H7 (cell line): ENCODE measurements at places on chromosomes 12 and 14. TPM values are rescaled to one million over a fixed set of nuclear protein-coding genes. Genes with fewer than 3 reads are reported as not detected.
A peak's percentile ranks its signal among the peaks of the same experiment; 100 is the strongest.

FOS gene
- 14.2 and 217 TPM in 2 replicates for total RNA-seq

GRCh38 chr14:105538481-105539049 lies 12.2 kb downstream of the TMEM121 start:
- DNase-seq: peak; percentile 36

- DNase-seq: no peak
Measured at GRCh38 chr14:69581316-69581935, 6.8 kb upstream of the CCDC177 start.

DNA sequence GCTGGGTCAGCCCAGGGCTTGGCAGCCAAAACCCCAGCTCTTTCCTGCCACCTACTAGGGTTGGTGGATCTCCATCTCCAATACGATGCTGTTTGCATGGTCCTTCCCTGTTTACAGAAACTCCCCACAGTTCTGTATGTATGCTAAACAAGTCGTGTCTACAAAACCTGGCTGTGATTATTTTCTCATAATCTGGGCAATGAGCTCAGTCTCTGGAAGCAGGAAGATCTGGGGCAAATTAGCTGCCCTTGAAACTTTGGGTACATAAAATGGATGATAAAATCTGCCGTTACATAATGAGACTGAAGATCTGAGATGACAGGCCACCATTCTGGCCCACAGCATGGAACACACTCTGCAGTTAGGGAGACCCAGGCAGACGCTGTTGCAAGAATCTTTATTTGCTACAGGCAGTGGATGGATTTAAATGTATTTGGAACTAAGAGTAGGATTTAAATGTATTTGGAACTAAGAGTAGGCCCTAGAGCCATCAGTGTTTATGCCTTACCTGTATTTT lies 31.7 kb downstream of the ACADS start:
- DNase-seq: no peak

NGB gene
- total RNA-seq: 0.07 TPM in 1 of 2 replicates, not detected in the other

ART4 gene
- not detected in 2 replicates for total RNA-seq

SLC25A21 gene
- 7.7 and 8.1 TPM in 2 replicates for total RNA-seq

DNA sequence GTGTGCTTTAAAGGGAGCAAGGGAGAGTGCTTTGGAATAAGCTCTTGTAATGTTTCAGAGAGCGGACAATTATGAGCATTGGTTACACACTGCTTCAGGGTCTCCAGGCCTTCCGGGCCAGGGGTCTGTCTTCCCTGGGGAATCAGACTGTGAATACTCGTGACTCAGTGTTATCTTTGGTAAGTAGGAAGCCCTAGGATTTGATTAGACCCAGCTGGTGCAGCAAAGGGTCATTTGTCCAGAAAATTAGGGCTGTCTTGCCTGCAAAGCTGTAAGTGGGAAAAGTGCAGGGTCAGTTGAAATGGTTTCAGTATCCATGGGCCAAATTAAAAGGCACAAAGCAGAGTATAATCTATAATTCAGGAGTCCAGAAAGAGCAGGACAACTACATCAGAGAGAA lies 475.6 kb downstream of the MED13L start:
- no peak for DNase-seq

DNA sequence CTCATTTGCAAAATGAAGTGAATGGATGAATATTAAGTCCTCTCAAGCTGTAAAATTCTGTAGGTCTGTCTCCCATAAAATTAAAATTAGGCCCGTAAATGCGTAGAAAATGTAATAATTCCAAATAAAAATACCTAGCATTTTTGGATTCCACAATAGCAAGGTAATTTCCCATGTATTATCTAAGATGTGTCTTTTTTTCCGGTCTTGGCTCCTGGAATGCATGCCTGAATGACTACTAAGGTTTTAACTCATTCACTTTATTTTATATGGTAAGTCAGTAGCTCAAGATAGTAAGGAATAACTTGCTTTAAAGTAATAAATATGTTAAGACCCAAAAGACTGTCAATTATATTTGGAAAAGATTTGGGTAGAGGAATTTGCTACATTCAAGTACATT lies 11.1 kb downstream of the TXNRD1 start:
- no peak for DNase-seq

PMCH gene
- not detected in 2 replicates for total RNA-seq

PMEL gene
- 28.4 and 38.1 TPM in 2 replicates for total RNA-seq

DENND5B gene
- 14.2 and 22.7 TPM in 2 replicates for total RNA-seq

FBLN5 gene
- 1.4 and 2.3 TPM in 2 replicates for total RNA-seq

- no peak for DNase-seq
Measured at GRCh38 chr12:9961106-9961505, 10.1 kb upstream of the CLEC12A start.

- no peak for DNase-seq
Measured at GRCh38 chr14:64864258-64864657, 15.4 kb downstream of the SPTB start.

DNA sequence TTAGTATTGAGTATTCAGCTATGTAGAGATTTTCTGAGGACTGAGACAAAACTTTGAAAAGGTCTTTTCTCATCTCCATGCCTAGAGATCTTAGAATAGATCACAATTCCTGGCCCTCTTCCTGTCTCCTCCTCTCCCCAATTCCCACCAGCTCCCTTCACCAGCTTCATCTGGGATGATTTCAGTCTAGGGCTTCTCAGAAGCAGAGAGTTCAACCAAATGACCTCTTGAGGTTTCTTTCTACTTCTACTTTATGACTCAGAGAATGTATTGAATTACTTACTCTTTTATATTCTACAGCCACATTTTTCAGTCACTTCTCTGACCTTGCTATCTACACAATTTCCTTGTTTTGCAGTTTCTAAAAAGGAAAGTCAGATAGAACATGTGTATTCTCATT lies 19.4 kb upstream of the SNX6 start:
- no peak for DNase-seq

DNA sequence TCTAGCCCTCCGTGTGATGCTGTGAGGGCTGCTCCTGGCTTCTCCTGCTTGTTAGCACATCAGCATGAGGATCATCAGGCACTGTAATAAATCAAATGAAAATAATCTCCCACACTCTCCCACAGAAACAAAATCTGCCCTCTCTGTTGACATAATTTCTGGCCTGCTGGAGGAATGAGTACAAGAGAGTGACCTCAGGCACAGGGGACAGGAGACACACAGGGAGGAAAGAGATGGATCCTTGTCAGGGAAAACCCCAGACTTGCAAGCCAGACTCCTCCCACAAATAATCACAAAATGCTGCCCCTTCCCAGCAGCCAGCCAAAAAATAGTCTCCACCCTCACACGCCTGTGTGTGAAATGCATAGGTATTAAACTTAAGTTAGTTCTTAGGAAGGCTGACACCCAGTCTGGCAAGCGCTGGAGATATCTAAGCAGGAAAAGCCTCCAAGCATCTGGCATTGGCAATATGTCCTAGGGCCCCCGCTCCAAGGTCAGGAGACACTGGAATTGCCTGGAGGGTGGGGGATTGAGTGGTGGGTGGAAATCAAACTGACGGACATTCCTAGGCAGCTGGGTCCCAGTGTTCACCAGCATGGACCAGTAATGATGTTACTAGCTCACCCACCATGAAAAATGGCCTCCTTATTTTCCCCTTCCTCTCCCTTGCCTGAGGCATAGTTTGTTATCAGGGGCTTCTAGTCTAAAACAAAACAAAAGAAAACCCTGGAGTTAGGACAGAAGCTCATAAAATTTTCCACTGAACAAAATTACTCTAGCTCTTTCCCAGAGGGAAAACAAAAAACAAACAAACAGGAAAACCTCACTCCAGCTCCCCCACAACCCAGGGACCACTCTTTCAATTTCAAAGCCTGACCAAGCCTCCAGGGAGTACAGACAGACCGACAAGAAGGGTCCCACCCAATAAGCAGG lies 22.0 kb downstream of the SMUG1 start:
- no peak for DNase-seq

DNA sequence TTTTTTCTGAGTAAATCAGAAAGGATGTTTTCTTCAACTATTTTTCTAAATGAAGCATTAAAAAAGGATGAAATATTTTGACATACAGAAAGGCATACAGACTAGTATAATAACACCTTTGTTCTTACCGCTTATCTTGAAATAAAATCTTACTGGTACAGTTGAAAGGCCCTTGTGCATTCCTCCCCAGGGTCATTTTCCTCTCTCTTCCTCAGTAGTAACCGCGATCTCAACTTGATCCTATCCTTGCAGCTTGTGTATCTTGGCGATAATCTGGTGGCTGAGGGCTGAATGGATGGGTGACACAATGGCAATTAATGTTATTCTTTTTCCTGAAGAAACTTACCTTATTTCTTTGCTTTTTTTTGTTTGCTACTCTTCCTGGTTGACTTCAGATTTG lies 18.5 kb downstream of the GAS2L3 start:
- no peak for DNase-seq

DNA sequence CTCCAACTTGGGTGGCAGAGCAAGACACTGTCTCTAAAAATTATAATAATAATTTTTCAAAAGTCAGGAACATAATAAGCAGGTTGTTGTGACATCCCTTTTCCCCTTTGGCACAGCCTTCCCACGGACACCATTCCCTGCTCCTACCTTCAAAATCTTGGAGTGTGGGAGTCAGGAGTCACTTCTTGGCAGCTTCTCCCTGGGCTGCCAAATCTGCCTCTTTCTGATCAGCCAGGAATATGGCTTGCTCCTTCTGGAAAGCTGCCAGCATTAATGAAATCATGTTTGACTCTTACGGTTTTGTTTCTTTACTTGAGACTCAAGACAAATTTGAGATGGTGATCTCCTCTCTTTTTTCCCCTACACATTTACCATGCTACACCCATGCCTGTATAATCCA lies 391.4 kb upstream of the SYT1 start:
- no peak for DNase-seq

CD163 gene
- total RNA-seq: 0.14 TPM in 1 of 2 replicates, not detected in the other

DNA sequence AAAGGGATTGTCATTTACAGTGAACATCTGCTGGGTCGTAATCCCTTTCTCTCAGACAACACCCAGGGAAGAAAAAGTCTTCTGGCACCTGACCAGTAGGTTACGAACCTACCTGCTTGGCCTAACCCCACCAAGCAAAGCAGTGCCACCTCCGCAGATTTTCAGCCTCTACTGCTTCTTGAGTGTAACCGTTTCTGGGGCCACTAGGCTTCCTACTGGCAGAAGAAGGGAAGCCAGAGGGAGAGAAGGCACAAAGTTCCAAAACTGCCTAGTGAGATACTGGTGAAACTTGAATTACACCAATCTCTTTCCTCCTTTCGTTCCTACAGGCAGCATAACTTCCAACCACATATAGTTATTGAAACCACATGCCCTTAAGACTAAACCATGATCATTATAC lies 383.6 kb downstream of the BCAT1 start:
- DNase-seq: peak; percentile 17

LRP1-AS gene
- not detected in 2 replicates for total RNA-seq

GRCh38 chr12:121964813-121965643 lies 46.6 kb downstream of the CFAP251 start:
- DNase-seq: no peak

DNA sequence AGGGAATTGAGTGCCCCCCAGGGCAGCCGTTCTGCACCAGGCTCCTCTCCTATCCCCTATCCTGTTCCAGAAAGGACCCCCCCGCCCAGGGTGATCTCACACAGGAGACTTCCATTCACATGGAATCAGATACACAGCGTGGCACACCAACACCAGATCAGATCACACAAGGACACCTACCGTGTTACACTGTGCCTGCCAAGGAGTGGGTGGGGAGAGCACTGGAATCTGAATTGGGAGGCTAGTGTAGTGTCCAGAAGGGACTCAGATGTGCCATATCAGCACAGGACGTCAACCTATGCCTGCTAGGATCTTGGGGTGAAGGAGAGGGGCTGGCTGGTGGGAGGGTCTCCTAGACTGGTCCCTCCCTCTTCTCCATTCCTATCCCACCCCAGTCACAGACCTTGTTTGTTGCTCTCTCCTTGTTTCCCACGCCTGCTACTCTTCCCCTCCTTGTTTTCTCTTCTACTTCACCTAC lies 2.3 kb downstream of the PTMS start:
- DNase-seq: peak; percentile 74

DNA sequence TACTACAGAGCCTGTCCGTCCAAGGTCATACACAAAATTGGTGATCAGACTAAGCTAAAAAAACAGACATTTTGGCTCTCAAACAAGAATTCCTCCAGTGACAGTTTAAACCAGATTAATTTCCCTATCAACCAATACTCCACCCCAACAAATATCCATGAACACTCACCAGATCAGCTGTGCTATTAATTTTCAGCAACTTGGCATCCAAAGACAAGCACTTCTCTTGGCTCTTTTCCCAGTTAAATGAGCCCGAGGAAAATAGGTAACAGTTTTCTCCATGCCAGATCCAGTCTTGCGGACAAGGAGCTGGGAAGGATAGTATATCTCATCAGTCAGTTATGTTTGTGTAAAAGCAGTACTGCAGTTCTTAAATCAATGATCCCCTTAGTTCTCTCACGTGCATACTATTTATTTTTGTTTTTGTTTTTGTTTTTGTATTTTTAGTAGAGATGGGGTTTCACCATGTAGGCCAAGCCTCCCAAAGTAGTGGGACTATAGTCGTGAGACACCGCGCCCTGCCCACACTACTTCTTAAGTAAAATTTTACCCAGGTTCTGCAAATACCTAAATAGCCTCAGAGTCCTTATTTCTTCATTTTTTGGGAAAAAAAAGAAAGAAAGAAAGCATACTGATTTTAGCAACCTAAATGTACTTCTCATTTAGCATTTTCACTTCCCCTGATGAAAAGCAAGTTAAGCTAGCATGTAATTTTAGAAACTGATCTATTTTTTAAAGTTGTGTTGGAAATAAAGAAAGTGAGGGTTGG lies 11.1 kb downstream of the OLR1 start:
- no peak for DNase-seq

KCNMB4 gene
- 22.2 and 24.0 TPM in 2 replicates for total RNA-seq

CFAP54 gene
- not detected in 2 replicates for total RNA-seq

- no peak for DNase-seq
Measured at GRCh38 chr12:977156-977555, 13.9 kb upstream of the ERC1 start.

DNA sequence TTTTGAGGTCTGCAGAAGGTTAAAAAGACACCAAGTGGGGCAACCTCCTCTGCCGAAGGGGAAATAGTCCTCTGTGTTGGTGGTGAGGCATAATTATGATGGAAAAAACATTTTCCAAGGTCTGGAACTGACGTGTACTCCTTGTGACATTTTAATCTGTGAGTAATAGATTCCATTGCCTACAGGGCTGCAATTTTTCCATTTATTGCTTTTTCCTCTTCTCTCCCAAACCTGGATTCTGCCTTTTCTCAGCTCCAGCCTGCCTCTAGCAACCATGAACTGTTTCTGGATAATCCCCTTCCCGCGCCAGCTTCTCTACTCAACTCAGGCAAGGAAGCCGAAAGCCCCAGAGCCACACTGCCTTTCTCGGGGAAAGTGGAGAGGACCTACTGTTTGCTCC lies 230.1 kb upstream of the PLXNC1 start:
- DNase-seq: no peak

IAPP gene
- not detected in 2 replicates for total RNA-seq

GRCh38 chr12:120263748-120264085 lies 1.8 kb downstream of the PXN start:
- no peak for DNase-seq

PRIMA1 gene
- 1.4 and 1.6 TPM in 2 replicates for total RNA-seq

KRT5 gene
- not detected in 2 replicates for total RNA-seq

PLBD1 gene
- total RNA-seq: 42.1 and 43.8 TPM in 2 replicates

DNA sequence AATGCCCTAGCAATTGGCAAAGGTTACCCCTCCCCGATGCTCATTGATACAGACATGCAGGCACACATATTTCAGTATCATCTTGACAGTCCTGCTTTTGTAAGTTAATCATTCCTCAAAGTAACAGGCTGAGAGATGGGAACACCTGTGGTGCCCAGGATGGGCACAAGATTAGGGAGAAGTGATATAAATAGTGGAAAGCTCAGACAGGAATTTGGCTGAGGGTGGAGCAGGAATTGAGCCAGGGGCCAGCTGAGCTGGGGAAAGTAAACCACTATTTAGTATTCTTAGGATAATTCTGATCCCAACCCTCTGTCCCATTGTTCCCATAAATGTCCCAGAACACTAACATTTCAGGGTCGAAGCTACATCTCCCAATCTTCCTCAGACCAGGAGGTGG lies 38.3 kb downstream of the DAO start:
- DNase-seq: no peak
